Hematopoietic multipotent progenitor cell treated with erythropoietin and hydrocortisone succinate and interleukin-3 and kit ligand, for 6 days (in vitro differentiated cells): ENCODE measurements at places on chromosomes 6 and 20.

- no peak for DNase-seq
These were observed 22.3 kb upstream of the PPARD start for GRCh38 chr6:35320031-35320410.

- no peak for DNase-seq
These were observed 131.1 kb downstream of the LRRC1 start for GRCh38 chr6:53925891-53926290.

DNA sequence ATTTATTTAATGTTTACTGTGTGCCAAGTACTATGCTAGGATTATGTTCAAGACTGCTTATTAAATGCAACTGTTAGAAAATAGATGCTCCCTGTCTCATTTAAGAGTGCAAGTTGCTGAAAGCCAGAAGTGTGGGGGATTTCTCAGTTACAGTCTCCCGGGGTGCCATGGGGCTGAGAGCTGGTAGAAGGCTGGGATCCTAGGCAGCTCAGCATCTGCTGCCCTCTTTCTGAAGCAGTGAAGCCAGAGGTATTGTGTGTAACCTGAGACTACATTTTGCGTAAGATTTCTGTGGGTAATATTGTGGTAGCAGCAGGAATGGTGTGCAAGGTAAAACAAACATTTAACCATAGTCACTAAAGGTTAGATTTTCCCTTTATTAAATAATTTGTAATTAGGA is 120.6 kb downstream of the AKAP7 start:
- no peak for DNase-seq

- DNase-seq: peak; percentile 28
These were observed 104.1 kb upstream of the SLC35B3 start for GRCh38 chr6:8539453-8539852.

GRCh38 chr6:128069188-128069587 is 168.3 kb upstream of the THEMIS start:
- no peak for DNase-seq

DNA sequence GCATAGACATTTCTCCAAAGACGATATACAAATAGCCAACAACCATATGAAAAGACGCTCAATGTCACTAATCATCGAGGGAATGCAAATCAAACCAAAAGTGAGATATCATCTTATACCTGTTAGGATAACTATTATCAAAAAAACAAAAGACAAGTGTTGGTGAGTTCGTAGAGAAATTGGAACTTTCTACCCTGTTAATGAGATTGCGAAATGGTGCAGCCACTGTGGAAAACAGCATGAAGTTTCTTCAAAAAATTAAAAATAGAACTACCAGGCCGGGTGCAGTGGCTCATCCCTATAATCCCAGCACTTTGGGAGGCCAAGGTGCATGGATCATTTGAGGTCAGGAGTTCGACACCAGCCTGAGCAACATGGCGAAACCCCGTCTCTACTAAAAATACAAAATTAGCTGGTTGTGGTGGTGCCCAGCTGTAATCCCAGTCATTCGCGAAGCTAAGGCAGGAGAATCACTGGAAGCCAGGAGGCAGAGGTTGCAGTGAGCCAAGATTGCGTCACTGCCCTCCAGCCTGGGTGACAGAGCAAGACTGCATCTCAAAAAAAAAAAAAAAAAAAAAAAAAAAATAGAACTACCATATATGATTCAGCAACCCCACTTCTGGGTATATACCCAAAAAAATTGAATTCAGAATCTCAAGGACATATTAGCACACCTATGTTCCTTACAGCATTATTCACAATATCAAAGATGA is 170.0 kb upstream of the ZNF184 start:
- DNase-seq: no peak

DNA sequence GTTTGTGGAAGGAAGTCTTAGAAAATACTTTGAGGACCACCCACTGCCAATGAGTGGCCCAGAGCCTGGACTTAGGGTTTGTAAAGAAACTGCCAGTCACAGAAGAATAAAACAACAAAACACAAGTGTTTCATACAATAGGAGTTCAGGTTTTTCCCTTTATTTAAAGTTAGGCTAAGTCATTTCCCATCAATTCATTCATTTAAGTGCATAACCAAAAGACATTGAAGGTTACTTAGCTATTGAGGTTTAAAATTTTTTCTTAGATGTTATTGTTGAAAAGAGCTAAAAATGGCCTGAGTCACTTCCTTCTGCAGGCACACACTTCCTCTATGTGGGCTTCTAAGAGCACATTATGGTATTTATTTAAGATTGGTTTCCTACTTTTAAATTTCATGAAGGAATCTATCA is 54.2 kb downstream of the ARMC2 start:
- DNase-seq: peak; percentile 57

GRCh38 chr6:14451594-14452374 is 334.2 kb downstream of the CD83 start:
- peak; percentile 38 for DNase-seq

DNA sequence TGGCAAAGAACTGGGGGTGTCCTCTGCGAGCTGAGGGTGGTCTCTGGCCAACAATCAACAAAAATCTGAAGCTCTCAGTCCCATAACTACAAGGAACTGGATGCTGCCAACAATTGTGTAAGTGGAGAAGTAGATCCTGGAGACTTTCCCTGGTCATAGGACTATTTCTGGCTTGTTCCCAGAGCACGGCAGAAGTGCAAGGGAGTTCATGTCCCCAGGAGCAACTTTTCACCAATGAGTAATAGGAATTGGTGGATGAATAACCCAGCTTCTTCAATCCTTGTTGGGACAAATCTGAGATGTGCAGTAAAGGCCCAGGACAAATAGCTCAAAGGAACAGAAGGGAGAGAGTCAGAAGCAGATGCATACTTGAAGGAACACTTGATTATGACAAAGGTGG is 95.5 kb downstream of the QRSL1 start:
- no peak for DNase-seq

DNA sequence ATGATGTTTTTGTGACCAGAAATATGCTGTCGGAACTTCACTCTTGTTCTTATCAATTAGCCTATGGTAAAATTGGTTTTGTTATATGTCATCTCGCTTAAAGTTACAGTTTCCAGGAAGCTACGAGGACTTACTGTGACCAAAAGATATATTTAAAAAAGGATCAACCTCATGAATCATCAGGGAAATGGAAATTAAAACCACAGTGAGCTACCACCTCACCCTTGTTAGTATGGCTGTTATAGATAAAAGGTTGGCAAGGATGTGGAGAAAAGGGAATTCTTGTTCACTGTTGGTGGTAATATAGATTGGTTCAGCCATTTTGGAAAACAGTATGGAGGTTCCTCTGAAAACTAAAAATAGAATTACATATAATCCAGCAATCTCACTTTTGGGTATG is 14.3 kb upstream of the INSM1 start:
- DNase-seq: peak; percentile 32

GRCh38 chr6:37042150-37042549 is 36.7 kb downstream of the FGD2 start:
- peak; percentile 30 for DNase-seq

DNA sequence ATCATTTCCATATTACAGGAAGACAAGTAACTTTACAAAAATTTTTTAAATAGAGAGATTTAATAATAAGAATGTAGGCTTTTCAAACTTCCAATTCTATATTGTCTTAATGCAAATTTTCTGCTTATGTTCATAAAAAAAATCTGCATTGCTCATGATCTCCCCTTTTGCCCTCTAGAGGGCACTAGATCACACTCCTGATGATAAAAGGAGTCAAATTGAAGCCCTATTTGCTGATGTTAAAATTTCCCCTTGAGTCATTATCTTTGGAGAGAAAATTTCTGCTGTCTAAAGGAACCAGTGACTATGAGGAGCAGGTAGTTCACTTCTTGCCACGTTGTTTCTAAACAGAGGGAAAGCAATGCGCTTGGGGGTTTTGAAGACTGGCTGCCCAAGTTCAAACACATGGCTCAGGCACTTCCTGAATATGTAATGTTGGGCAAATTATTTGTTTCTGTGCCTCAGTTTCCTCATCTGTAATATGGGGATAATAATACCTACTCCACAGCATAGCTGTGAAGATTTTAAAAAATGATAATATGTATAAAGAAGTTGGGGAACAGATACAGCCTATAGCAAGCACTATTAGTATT is 874.2 kb downstream of the TFAP2A start:
- DNase-seq: peak; percentile 65

DNA sequence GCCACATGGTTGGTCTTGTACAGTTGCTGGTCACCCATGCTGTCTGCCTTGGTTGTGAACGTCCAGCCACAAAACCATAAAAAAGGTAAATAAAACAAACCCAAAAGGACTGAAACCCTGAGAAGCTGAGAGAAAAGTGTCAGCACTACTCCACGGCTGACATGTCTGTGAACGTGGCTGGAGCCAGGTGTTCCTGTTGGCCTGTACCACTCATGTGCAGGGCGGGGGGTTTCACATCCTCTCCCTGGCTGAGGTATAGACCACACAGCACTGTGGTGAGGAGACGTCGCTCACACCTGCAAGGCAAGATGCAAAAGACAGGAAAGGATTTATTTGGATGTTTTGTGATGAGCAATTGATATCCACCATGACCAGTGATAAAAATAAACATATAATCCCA is 51.9 kb upstream of the MRPS10 start:
- no peak for DNase-seq

- no peak for DNase-seq
These were observed 270.0 kb downstream of the ADGB start for GRCh38 chr6:146868671-146869209.

DNA sequence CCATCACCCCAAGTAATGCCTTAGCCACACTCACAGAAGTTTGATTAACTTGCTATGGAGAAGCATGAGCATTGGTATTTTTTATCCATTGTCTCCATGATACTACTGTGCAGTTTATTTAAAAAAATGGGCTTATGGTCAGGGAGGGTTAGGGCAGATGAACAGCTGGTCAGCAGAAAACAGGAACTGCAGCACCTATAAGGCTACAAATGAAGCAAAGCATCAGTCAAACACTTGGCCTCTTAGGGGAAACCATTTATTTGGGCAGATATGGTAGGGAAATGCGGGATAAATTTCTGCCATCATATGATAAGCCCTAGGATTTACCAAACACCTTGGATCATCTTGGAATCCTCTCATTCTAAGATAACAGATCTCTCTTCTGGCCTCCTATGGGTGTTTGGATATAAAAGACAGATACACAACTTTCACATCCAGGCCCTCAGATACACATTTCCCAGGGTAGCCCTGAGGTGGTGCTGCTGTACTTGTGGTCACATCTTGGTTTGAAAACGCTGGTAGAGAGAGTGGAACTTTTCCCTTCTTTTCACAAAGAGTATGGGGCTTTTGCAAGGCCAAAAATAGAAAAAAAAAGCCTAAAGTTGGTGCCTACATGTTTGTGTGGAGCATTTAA is 42.8 kb upstream of the AHI1 start:
- no peak for DNase-seq

GRCh38 chr20:50100552-50100951 is 12.4 kb downstream of the UBE2V1 start:
- DNase-seq: no peak

- DNase-seq: no peak
These were observed 717.8 kb upstream of the HS3ST5 start for GRCh38 chr6:115060581-115060980.

DNA sequence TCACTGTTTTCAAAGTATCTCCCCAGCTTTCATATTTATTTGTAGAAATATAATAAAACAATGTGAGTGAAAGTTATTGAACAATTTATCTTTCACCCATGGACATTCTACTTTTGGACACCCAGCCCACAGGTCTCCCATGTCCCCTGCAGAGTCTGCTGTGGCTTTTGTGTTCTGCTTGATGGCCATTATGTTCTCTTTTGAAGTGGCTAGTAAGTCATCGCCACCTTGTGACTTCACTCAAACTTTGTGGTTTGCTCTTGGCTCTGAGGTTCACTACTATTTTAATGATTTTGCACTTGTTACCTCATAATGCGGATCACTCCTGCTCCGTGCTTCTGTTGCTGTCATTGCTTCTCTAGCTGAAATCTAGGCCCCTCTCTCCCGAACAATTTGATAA is 10.2 kb upstream of the DEFB113 start:
- DNase-seq: no peak

DNA sequence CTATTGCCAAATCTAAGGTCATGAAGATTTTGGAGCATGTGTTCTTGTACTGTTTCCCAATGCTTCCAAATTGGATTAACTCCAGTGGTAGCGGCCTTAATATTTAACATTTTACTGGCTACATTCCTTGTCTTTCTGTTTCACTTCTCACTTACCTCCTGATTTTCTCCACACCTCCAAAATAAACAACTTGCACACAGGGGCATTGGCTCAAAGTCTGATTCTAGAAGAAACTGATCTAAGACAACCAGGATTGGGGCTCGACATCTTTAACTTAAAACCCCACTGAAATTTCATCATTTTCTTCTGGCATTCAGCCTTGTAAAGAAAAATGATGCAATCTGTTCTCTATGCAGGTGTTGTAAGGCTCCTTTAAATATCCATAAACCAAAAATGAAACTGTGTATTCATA is 557.9 kb upstream of the ID4 start:
- DNase-seq: no peak

DNA sequence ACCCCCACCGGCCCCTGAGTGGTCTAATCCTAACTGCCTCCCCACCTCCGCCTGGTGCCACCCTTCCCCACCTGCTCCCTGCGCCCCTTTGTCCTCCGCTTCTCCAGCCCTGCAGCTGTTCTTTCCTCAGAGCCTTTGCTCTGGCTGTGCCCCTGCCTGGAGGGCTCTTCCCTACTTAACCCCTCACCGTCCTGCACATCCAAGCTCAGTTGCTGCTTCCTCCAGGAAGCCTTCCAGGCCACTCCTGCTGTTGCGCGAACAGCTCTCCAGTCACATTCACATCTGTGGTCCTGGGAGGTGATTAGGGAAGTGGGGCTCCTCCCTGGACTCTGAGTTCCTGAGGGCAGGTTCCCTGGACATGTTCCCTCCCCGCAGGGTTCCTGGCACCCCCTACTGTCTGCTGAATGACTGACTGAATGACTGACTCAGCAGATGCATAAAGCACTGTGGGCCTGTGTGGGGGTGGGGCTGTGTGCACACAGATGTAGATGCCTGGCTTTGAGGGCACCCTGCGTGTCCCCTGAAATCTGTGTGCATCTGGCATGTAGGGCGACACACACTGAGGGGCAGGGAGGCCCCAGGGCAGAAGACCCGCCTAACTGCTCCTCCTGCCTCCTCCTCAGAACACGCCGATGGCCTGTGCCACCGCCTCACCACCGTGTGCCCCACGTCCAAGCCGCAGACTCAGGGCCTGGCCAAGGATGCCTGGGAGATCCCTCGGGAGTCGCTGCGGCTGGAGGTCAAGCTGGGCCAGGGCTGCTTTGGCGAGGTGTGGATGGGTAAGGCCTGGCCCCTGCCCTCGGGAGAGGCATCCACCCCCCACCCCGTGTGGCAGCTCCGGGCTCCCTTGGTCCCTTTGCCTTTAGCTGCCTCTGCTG is 51.4 kb downstream of the SRC start:
- DNase-seq: peak; percentile 44

DNA sequence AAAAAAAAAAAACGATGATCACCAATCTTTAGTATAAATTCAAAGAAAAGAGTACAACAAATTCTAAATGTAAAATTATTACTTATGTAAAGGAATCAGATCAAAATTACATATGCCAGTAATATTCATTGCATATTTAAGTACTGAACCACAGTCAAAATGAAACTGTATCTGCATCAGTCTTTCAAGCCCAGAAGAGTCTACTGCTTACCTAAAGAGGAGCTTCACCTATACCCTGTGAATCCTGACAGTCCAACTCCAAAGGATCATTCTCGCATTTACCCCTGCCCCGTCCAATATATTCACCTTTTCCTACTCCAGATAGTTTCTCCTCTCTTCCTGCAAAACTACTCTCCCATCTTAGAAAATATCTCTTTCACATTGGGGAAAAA is 9.2 kb downstream of the ATG5 start:
- DNase-seq: no peak
